ENCODE measurements at places on chromosomes 6 and 20.

DNA sequence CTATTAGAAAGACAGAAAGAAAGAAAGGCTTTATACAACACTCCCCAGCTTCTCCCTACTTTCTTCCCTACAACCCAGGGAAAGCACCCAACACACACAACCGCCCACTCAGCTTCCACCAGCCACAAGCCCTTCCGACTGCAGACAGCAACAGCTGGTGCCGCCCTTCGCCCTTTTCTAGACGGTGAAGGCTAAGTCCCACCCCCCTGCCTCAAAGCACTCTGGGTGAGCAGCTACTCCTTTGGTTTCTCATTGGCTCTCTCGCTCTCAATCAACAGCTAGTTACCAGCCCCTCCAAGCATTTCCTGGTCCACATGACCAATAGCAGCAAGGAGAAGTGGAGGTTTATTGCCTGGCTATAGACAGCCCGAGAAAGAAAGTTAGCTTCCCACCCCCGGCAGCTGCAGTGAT lies 230.1 kb upstream of the MOCS1 start:
- no peak for DNase-seq

- no peak for DNase-seq
These were observed 1042.9 kb upstream of the EPHA7 start for GRCh38 chr6:94462231-94462630.

GRCh38 chr6:107423474-107423990 lies 35.8 kb downstream of the PDSS2 start:
- no peak for DNase-seq

DNA sequence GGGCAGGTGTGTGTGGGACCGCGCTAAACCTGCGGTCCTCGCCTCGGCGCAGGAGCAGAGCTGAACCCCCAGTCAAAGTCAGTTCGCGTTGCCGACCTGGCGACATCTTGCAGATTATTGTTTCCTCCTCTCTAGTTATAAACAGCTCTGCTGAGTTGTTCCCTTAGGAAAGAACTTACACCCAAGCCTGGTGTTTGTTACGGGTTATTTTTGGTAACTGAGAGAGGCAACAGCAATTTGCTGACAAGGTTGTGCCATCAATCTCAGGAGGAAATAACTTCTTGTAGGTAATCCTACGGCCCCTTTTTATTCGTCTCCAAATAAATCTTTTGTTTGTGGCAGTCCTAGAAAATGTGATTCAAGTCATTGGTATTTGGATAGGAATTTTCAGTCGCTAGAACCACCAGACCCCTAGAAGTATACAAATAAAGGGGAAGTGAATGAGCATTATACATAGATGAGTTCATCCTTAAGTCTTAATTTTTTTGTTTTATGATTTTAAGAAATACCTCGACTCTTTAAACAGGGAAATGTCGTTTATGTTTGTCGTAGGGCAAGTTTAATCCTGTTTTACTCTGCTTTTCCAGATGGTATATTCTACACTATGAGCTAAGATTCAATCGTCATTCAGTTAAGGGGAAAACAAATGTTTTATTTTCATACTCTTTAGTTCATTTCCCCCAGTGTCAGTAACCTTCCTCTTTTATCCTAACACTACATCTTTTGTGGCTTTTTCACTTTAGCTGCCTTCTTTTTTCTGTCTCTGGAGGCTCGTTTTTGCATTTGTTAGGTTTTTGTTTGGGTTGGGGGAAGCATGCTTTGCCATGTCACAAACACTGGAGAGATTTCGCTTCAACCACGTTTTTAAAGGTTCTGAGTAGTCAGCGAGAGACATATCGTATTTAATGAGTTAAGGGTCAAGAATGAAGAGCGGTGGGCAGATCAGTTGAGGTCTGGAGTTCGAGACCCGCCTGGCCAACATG lies 1.2 kb downstream of the PM20D2 start:
- no peak for DNase-seq

DNA sequence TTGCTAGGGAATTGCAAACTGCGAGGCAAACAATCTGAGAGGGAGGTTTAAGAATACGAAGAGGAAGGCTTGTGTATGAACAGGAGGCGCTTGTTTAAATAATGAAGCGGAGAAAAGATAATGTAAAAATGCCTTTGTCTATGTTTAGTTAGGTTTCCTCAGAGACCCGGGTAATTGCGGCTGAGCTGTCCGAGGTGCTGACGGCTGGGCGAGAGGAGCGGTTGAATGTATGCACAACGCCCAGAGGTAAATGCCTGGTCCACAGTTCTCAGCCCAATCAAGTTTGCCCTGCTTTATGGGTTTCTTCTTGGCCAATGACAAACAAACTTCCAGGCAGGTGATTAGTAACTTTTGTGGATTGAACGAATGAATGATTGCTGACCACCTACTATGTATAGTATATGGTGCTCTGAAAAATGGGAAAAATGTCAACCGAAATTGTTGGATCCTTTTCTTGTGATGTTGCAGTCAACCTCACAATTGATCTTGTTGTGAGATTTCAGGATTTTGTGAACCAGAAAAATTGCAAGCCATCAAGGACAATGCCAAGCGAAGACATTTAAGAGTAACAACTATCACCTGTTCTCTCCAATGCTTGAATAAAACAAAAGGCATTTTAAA lies 38.3 kb upstream of the SLC32A1 start:
- DNase-seq: no peak

DNA sequence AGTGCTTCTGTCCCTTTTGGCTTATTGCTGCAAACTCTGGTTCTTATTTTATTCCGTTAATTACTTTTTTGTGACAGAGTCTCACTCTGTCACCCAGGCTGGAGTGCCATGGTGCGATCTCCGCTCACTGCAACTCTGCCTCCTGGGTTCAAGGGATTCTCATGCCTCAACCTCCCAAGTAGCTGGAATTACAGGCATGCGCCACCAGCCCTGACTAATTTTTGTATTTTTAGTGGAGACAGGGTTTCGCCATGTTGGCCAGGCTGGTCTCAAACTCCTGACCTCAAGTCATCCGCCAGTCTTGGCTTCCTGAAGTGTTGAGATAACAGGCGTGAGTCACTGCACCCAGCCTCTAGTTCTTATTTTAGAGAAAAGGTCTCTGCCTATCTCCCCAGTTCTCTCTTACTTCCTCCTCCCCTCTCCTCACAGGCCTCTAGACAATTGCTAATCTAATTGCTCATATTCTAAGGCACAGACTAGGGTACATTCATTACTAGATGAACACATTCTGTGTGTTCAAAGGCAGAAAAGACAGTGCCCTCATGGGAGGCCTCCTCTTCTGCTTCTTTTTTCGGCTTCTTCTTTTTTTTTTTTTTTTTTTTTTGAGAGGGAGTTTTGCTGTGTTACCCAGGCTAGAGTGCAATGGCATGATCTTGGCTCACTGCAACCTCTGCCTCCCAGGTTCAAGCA lies 27.0 kb downstream of the EDEM2 start:
- DNase-seq: no peak

DNA sequence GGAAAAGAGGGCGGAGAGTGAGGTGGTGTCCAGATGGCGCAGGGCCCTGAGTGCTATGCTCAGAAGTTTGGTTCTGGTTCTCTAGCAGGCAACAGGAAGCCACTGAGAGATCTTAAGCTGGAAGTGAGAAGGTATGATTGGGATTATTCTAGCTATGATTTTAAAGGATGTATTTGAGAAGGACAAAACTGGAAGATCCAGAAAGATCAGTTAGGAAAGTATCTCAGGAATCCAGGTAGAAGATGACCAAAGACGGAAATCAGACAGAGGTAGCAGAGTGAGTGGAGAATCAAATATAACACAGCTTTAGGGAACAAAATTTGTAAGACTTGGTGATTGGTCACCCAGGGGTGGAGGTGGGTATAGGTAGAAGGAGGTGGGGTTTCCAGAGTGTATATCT lies 5.8 kb downstream of the SYNE1 start:
- DNase-seq: no peak

GRCh38 chr6:54059683-54060082 lies 51.6 kb upstream of the MLIP start:
- DNase-seq: no peak

DNA sequence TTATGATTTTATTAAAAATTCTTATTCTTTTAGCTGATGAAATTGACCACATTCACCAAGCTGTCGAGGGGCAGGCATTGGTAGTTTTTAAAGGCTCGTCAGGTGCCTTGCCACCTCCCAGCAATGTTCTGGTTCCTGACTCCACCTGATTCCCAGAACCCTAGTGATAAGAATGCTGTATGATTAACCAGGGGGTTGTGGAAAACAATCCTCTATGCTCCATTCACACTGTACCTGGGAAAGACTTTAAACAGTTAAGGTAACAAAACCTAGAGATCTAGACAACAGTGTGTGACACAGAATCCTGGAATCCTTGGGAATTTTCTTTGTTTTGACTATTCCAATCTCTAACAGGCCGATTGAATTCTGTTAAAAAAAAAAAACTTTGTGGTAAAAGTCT lies 165.7 kb upstream of the OLIG3 start:
- DNase-seq: no peak

GRCh38 chr20:62019144-62019805 lies 46.4 kb downstream of the TAF4 start:
- no peak for DNase-seq

DNA sequence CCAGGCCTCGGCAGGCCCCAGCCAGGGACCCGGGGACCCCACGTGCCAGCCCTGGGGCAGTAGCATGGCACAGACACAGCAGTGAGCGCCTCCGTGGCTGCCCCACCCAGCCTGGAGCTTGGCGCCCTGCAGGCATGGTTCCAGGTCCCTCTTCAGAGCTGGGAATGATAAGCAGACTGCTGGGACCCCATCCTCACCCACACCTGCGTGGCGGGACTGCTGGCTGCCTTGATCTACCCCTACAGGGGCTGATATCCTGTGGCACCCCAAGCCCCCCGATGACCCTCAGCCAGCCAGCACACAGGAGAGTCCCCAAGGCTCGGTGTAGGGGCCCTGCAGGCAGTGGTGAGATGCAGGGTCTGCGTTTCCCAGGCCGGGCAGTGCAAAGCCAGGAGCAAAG lies 47.1 kb downstream of the YTHDF1 start:
- no peak for DNase-seq

Measured in NCI-H524 (cell line).